ENCODE measurements at places on chromosomes 2 and 18.

DNA sequence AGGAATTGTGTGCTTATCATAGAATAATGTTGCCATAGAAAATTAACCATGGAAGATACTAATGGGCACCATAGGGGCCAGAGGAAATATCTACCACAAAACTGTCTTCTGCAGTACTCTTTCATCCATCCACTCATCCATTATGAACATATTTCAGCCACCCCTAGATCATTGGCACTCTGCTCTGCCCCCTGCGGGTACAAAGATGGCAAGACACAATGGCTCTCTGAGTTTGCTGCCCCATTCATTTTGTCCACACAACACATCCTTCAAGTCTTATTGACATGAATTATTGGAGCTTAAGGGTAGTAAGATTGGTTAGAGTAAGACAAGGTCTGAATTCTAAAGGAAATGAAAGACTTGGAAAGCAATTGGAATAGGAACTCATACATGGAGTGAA is 1224.7 kb upstream of the CELF4 start:
- H3K27ac ChIP-seq, result no peak overlapping the region
- no peaks in the 10 kb centered on the region for H3K4me1 ChIP-seq
- no peaks in the 10 kb centered on the region for H3K27me3 ChIP-seq

DNA sequence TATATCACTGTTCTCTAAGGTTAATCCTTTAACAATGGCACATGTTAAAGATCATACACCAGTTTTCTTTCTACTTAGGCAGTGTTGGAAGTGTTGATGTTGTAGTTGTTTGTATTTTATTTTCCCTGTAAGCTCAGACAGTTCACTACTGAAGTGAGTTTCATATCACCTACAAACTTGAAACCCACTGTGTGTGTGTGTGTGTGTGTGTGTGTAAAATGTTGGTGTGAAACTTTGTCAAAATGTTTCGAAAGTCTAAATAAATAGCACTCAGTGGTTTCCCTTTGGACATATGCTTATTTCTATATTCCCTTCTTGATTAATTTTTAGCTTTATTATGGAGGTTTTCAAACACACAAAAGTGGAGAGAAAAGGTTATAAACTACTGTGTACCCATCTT is 79.8 kb upstream of the CAVIN2 start:
- H3K27ac ChIP-seq, result no peak overlapping the region
- H3K4me1 ChIP-seq, result no peaks in the 10 kb centered on the region
- no peak overlapping the region for H3K4me3 ChIP-seq
- H3K27me3 ChIP-seq, result no peaks in the 10 kb centered on the region
- no peaks in the 10 kb centered on the region for H3K36me3 ChIP-seq

DNA sequence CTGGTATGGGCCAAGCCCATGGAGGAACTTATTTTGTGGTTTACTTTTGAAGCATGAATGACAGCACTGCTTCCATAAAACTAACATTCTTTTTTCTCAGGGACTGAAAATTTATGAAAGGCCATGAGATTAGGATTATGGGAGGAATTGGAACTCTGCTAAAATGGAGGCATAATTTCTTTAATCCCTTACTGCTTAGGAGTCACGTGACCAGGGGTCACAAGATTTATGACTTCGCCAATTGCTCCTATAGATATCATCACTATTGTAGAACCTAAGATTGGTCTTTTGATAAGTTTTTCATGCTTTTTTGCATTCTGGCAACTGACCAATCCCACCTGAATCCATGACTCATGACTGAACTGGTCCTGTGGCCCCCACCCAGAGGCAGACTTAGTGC is 495.7 kb upstream of the VRK2 start:
- no peak overlapping the region for H3K27ac ChIP-seq
- H3K27me3 ChIP-seq, result no peaks in the 10 kb centered on the region
- DNase-seq, result no peak
- H3K4me1 ChIP-seq, result no peaks in the 10 kb centered on the region
- H3K4me3 ChIP-seq, result no peak overlapping the region

DNA sequence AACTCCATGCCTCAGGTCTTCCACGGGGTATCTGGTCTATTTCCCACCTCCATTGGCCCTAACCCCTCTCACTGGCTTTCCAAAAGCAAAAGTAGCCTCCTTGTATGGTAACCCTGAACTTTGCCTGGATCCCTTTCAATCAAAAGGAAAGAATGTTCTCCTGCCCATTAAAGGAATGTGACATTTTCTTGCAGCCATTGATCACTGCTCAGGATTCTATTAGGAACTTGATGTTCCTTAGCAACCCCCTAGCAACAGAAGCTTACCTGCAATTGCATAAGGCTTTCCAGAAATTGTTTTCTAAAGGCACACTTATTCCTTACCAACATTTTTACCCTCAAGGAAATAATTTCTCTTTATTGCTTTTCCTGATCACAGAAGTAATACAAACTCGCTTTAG is 91.4 kb upstream of the AGAP1 start:
- peak; percentile 41 for DNase-seq
- peak overlapping the region; percentile 86 for H3K27ac ChIP-seq
- no peaks in the 10 kb centered on the region for H3K27me3 ChIP-seq
- H3K4me3 ChIP-seq, result no peak overlapping the region

GRCh38 chr18:22563164-22563583 is 145.5 kb upstream of the CTAGE1 start:
- H3K36me3 ChIP-seq, result no peaks in the 10 kb centered on the region
- H3K27me3 ChIP-seq, result no peaks in the 10 kb centered on the region
- no peak overlapping the region for H3K4me3 ChIP-seq
- peak; percentile 68 for DNase-seq
- no peak overlapping the region for H3K27ac ChIP-seq

DNA sequence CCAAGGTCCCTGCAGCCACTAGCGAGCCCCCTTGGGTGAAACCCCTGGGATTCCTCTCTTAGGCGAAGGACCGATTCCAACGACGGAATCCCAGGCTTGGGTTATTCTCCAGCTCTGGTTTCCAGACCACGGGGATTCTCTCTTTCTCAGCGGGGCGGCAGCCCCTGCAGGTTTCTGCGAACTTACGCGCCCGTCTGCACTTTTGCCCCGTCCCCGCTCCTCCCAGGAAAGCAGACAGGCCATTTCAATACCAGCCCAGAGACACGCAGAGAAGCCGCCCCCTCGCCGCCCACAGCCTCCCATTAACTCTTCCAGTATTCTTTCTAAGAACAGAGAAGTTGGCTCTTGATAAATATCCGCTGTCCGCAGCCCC is 1.2 kb downstream of the CBLN2 start:
- no peak overlapping the region for H3K4me3 ChIP-seq
- DNase-seq, result no peak
- no peaks in the 10 kb centered on the region for H3K4me1 ChIP-seq
- H3K27me3 ChIP-seq, result no peaks in the 10 kb centered on the region
- no peak overlapping the region for H3K27ac ChIP-seq

DNA sequence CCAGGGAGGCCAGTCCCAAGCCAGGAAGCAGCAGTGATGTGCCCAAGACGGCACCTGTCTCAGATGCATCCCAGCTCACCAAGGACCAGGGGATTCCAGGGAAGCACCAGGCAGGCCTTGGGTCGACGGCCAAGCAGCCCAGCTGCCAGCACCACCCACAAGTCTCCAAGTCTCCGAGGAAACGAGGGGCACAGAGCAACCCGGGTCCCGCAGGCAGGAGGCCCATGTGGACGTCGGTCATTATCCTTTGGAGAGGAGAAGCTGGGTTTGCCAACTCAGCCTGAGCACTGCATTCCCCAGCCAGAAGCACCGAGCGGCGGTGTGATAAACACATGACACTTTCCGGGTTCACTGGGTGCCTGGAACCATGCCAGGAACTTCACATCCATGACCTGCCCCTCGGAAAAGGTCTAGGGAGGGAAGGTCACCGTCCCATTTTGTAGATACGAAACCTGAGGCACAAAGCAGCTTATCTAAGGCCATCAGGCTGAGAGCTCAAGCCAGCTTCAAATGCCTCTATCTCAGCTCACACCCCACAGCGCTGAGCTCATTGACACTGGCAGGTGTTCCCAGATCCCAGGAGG is 104.5 kb downstream of the ZNF516 start:
- H3K36me3 ChIP-seq, result no peaks in the 10 kb centered on the region
- no peak overlapping the region for H3K27ac ChIP-seq
- no peaks in the 10 kb centered on the region for H3K4me1 ChIP-seq
- no peak overlapping the region for H3K4me3 ChIP-seq
- no peaks in the 10 kb centered on the region for H3K27me3 ChIP-seq

DNA sequence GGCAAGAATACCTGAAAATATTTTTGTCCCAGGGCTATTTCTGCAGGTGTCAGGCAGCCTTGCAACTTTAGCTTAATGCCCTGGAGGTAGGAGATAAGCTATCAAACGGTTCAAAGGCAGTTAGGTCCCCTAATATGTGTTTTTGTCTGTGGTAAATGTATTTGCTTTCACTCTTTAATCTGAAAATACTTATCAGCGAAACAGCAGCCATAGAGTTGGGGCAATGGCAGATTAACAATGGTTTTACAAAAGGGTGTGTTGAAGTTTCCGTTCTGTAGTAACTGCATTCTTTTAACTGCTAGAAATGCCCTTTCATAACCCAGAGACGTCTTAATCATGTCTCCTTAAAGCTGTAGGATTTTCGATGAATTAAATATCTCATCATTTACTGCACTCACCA is 265.0 kb upstream of the TRIB2 start:
- no peak overlapping the region for H3K27ac ChIP-seq
- H3K4me3 ChIP-seq, result no peak overlapping the region
- no peaks in the 10 kb centered on the region for H3K36me3 ChIP-seq
- no peaks in the 10 kb centered on the region for H3K27me3 ChIP-seq
- peaks cover 24% of the 10 kb centered on the region for H3K4me1 ChIP-seq

DNA sequence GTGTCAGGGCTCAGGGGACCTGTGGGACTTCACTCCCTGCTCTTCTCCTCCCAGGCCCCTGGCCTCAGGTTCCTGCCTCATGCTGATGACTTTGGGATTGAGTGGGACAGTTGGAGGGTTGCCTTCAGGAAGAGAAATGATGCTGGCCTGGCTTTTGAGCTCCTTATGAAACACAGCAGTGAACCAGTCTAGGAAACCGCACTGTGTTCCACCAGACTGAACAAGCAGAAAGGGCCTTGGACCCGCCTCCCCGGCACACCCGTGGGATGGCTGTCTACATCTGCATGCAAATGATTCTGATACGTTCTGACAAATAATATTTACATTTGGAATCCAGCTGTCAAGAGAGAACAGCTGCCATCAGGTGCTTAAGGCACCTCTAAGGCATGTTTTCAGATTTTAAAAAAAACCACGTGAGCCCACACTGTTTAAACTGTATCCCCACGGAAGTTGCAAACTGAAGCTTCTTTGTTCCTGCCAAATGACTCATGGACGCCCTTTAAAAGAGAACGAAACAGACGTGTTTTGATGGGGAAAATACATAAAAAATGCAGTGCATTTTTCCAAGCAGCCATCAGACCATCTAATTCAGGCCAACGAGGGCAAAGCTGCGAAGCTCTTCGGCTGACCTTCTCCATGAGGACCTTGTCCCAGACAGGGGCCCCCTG is 27.6 kb upstream of the ASAP2 start:
- peak overlapping the region; percentile 99 for H3K27ac ChIP-seq
- no peaks in the 10 kb centered on the region for H3K36me3 ChIP-seq
- DNase-seq, result peak; percentile 51
- no peak overlapping the region for H3K4me3 ChIP-seq
- no peaks in the 10 kb centered on the region for H3K27me3 ChIP-seq
- peaks cover 44% of the 10 kb centered on the region for H3K4me1 ChIP-seq

- no peak overlapping the region for H3K27ac ChIP-seq
- peaks cover 15% of the 10 kb centered on the region for H3K4me1 ChIP-seq
- DNase-seq, result no peak
- H3K36me3 ChIP-seq, result no peaks in the 10 kb centered on the region
- no peak overlapping the region for H3K4me3 ChIP-seq
- H3K27me3 ChIP-seq, result no peaks in the 10 kb centered on the region
These were observed 28.6 kb downstream of the ITM2C start for GRCh38 chr2:230893338-230893737.

DNA sequence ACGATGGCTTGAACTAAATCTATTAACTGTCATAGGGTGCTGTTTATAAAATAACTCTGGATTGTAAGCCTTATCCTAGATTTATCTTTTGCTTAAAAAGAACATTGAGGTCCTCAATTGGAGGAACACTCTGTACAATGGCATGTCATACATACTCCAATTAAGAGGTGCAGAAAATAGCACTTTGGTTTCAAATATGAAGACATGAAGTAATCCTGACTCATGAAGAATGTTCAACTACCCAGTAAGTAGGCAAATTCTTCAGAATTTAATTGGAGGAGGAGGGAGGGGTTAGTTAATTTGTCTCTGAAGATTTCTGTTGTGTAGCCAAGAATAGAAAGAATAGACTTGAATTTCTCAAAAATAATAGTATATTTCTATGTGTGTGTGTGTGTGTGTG is 36.1 kb downstream of the DCC start:
- no peaks in the 10 kb centered on the region for H3K4me1 ChIP-seq
- H3K27ac ChIP-seq, result no peak overlapping the region
- H3K36me3 ChIP-seq, result no peaks in the 10 kb centered on the region
- no peaks in the 10 kb centered on the region for H3K27me3 ChIP-seq
- no peak for DNase-seq

DNA sequence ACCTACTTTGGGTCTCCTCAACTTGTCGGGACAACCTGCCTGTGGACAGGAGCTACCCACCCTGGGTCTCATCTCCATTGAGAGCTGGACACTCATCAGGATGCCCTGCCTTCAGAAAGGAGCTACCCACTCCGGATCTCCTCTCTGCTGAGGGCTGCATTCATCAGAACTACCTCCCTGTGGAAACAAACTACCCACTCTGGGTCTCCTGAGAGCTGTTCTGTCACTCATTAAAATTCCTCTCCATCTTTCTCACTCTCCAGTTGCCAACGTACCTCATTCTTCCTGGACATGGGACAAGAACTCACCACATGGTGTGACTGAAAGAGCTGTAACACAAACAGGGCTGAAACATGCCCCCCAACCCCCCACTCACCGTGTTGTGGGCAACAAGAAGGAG is 22.5 kb upstream of the UBE2F start:
- H3K36me3 ChIP-seq, result no peaks in the 10 kb centered on the region
- peaks cover 13% of the 10 kb centered on the region for H3K4me1 ChIP-seq
- H3K27ac ChIP-seq, result no peak overlapping the region
- H3K27me3 ChIP-seq, result no peaks in the 10 kb centered on the region
- H3K4me3 ChIP-seq, result no peak overlapping the region

DNA sequence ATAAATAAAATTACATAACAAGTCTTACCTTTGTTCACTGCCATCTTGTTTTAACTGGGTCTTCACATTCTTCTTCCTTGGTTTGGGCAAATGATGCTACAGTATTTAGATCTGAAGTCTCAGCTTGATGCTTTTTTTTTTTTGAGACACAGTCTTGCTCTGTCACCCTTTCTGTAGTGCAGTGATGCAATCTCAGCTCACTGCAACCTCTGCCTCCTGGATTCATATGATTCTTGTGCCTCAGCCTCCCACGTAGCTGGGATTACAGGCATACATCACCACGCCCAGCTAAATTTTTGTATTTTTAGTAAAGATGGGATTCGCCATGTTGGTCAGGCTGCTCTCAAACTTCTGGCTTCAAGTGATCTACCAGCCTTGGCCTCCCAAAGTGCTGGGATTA is 53.2 kb upstream of the MAT2A start:
- H3K27me3 ChIP-seq, result no peaks in the 10 kb centered on the region
- H3K4me3 ChIP-seq, result no peak overlapping the region
- DNase-seq, result no peak
- H3K27ac ChIP-seq, result no peak overlapping the region
- H3K4me1 ChIP-seq, result no peaks in the 10 kb centered on the region
- H3K36me3 ChIP-seq, result no peaks in the 10 kb centered on the region
